ENCODE measurements at places on chromosomes 11 and 22.

- no peak for DNase-seq
Measured at GRCh38 chr11:64631675-64632074, 40.7 kb downstream of the SLC22A12 start.

DNA sequence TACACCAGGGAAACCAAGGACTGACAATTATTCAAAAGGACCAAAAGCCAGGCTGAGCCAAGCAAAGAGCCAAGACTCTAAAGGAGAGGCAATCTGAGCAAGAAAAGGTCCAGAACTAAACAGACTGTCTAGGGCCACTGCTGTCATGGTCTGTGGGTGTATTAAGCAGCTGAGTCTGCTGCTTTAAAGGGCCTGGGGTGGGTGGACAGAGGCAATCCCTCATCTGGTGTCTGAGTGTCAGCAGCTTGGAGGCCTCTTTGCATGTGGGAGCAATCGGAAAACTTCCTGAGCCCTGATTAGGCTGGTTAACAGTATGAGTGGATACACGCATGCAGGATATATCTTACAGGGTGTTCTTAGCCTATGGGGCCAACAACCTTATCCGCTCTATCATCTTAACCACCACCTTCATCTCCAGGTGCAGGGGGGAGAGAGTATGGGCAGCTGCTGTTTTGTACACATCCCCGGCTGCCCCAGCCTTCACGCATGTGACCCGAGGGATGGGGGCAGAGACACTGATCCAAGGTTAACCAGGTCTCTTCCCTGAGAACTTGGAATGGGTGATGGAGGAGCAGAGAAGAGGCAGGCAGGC lies 67.5 kb upstream of the TIMP3 start:
- no peak for DNase-seq

DNA sequence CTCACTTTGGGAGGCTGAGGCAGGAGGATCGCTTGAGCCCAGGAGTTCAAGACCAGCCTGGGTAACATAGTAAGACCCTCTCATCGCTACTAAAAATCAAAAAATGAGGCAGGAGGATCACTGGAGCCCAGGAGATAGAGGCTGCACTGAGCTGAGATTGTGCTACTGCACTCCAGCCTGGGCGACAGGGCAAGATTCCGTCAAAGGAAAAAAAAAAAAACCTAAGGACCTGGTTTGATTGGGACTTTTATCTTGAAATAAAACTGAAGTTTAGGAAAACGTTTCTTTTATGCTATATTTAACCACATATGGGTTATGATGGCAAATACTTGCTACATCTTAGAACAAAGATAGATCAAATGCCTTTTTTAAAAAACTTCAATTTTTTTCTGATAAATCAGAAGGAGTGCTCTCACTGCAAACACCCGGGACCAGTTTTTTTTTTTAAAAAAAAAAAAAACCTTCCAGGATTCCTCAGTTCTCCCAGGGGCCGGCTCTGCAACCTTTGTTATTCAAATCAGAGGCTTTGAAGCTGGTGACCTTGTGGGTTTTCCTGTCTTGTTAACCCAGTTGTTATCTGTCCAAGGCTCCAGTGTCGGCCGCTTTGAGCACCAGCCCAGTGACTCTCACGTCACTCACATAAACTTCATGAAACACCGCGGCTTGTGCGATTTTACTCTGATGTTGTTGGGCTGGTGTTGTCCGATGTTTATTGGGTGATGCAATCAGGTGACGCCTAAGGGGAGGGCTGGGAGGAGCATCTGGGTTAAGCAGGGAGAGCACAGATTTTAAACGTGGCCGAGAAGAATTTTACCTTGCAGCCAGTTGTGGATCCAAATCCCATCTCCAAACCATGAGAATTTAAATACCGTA lies 24.7 kb upstream of the SLC22A12 start:
- peak; percentile 85 for DNase-seq

DNA sequence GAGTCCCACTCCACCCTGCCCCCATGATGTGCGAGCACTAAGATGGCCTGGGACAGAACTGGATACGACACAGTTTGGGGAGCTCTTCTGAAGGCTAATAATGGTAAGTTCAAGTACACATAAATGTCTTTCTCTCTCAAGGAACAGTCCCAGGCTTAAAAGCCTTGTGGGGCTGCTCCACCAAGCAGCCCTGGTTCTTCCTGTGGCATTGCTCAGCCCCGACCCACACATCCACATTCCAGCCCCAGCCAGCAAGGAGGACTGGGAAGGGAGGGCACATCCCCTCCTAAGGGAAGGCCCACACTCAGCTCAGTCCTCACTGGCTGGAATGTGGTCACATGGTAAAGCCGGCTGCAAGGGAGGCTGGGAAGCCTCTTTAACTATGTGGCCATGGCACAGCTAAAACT lies 13.3 kb upstream of the MB start:
- DNase-seq, result peak; percentile 74

- DNase-seq, result no peak
Measured at GRCh38 chr22:37140686-37141323, 8.9 kb downstream of the IL2RB start.

- no peak for DNase-seq
Measured at GRCh38 chr22:42470366-42471082, 38.3 kb upstream of the NFAM1 start.

GRCh38 chr11:45779602-45780001 lies 25.3 kb upstream of the SLC35C1 start:
- DNase-seq, result no peak

GRCh38 chr11:70364178-70364577 lies 34.2 kb upstream of the CTTN start:
- DNase-seq, result no peak

DNA sequence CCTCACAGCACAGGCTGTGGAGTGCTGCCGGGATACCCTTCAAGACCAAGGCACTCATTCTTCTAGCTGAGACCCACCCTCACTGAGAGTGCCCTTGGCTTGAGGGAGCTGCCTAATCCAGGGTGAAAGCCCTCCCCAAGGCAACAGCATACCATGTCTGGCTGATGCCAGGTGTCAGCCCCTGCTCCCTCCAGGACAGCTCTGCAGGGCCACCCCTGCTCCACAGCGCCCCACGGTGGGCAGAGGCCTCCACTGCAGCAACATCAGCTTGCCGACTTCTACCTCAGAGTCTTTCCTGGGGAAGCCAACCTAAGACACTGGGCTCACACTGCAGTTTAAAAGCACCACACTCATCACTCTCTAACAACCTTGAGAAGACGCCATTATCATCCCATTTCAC lies 29.0 kb downstream of the TTLL1 start:
- DNase-seq, result peak; percentile 46

DNA sequence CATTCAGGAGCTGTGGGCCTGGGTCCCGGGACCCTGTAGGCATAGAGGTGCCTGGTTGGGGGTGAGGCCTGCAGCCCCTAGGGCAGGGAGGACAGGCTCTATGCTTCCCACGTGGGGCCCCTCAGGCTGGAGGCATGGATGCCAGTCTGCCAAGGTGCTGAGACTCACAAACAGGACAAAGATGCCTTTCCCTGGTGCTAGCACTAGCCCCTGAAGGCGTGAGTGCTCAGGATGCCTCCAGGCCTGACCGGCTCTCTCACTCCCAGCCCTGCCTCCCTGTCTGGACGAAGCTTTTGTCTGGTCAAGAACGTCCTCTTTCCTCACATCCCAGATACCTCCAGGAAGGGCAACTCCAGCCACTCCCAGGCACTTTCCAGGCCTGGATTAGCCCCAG lies 2.1 kb downstream of the CDC42BPG start:
- DNase-seq, result no peak

GRCh38 chr11:16737818-16738192 lies 642 bp upstream of the C11orf58 start:
- peak; percentile 16 for DNase-seq

DNA sequence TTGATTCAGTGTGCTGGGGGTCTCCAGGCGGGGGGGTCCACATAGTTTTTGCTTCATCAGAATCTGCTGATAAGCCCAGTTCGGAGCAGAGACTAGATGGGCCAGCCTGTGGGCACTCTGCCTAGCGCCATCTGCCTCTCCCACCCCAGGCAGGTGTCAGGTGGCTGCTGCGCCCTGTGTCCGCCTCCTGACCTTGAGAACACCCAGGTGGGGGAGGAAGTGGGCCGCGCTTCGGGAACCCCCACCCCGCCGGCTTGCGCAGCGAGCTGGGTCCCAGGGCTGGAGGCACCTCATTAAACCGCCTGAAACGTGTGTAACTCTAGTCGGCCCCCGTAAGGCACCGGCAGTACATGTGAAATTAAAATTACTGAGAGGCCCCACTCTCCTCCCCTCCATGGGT lies 113.6 kb downstream of the KCNQ1 start:
- DNase-seq, result no peak

DNA sequence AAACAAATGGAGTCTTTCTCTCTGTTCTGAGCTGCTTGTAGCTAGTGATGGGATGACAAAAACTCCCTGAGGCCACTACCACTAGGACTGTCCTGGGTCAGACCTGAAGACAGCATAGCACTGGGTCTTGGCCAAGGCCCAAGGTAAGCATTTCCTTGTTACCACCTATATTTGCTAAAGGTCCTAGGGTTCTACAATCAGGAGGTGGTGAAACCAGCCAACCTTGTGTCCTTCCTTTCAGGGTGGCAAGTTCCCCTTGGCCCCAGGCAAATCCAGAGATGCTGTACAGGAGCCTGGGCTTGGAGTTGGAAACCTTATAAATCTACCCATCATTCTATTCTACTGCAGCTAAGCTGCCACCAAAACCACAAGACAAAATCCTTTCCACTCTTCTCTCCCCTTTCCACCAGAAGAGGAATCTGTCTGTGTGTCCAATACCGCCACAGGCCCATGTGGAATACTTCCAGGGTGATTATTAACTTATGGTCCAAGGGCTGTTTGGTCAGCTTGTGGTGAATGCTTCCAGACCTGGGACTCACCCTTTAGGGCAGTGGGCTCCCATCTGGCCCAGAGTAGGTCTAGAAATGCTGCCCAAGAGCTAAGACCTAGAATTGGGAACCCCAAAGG lies 16.8 kb downstream of the SLC22A25 start:
- DNase-seq, result no peak

GRCh38 chr11:91869686-91870085 lies 354.9 kb upstream of the FAT3 start:
- no peak for DNase-seq

- DNase-seq, result peak; percentile 94
Measured at GRCh38 chr11:66045177-66045639, 3.8 kb downstream of the GAL3ST3 start.

- no peak for DNase-seq
Measured at GRCh38 chr11:6142936-6143335, 27.2 kb downstream of the OR52B2 start.

DNA sequence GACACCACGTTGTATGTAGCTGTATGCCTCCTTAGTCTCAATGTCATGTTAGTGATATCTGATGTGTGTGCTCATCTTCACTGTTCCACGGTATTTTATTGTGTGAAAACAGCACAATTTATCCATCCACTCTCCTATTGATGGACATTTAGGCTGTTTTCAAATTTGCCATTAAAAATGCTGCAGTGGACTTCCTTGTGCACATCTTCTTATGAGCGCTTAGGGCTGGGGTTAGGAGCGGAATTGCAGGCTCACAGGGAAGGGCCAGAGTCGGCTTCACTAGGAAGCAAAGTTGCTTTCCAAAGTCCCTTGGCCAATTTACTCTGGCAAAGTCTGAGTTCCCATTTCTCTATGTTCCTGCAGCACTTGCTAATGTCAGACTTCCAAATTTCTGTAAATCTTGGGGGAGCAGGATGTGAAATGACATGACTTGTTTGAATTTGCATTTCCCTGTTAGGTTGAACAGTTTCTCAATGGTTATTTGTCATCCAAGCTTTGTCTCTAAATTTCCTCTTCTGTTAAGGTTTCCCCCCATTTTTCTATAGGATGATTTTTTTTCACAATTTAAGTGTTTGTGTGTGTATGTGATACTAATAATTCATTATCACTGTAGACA lies 75.4 kb downstream of the MYEOV start:
- no peak for DNase-seq

GRCh38 chr11:92929246-92929645 lies 40.2 kb upstream of the MTNR1B start:
- peak; percentile 48 for DNase-seq

GRCh38 chr11:71245601-71246391 lies 6.6 kb downstream of the SHANK2 start:
- no peak for DNase-seq

DNA sequence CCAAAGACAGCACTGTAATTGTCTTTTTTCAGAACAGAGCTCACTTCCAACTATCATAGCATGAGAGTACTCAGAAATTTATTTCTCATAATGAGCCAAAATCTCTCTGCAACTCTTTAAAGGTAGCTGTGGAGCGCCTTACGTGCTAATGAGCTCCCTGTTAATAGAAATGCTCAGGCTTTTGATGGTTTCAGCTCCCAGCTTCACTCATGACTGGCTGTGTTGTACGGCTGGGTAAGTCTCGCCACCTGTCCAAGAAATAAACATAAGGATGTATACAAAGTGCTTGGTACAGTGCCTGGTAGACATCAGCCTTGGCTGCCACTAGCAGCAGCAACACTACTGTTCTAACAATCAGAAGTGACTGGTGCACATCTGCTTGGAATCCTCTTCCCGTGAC lies 109.4 kb downstream of the LDLRAD3 start:
- no peak for DNase-seq

GRCh38 chr11:94731880-94732601 lies 36.1 kb upstream of the AMOTL1 start:
- DNase-seq, result peak; percentile 85

DNA sequence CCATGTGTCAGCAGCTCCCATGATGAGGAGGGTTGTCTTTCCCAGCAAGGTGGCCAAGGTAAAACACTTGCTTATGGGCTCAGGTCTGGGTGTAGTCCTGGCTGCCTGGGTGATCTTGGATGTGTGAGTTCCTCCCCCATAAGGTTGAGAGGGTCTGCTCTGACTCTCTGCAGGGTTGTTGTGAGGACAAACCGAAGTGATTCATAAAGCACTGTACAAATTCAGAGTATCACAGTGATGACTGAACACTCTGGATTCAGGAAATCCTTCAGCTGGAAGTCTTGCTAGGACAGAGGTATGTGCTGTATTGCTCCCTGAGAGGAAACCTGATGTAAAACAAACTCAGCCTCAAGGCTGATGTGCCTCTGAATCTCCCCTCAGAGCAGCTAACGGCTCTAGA lies 220.9 kb upstream of the PITPNB start:
- peak; percentile 65 for DNase-seq

- no peak for DNase-seq
Measured at GRCh38 chr22:29208879-29209623, 3.4 kb downstream of the EMID1 start.

- DNase-seq, result peak; percentile 80
Measured at GRCh38 chr22:49936018-49936972, 17.9 kb downstream of the CRELD2 start.

- no peak for DNase-seq
Measured at GRCh38 chr22:39352306-39352891, 2.6 kb downstream of the SYNGR1 start.

DNA sequence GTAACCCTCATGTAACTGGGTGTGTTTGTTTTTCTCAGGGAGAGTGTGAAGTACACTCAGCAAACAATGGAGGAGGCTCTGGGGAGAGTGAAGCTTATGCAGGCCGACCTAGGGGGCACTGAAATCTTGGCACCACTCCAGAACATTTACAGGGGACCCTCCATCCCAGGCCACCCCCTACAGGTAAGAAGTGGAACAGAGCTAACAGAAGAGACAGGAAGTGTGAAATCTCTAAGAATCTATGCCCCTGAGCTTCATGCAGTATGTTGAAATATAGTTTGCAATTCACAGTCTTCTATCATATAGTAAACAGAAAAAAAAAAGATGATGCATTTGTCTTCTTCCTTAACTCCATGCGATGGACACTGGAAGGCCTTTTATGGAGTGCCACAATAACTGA lies 8.4 kb downstream of the VWA5A start:
- no peak for DNase-seq

Data from GM03348 (cell line).